ENCODE measurements at places on chromosomes 3 and 15. TPM values are rescaled to one million over a fixed set of nuclear protein-coding genes. Genes with fewer than 3 reads are reported as not detected.

The EFL1 gene
- polyA plus RNA-seq = 6.6 TPM

The RETNLB gene
- not detected for polyA plus RNA-seq

The GOLGA8J gene
- not detected for polyA plus RNA-seq

The ZNF609 gene
- 18.2 TPM for polyA plus RNA-seq

The PIERCE2 gene
- 1.4 TPM for polyA plus RNA-seq

The ZNF662 gene
- 0.84 TPM for polyA plus RNA-seq

The TMC3 gene
- not detected for polyA plus RNA-seq

The EXD1 gene
- polyA plus RNA-seq = not detected

The C3orf85 gene
- polyA plus RNA-seq = not detected

DNA sequence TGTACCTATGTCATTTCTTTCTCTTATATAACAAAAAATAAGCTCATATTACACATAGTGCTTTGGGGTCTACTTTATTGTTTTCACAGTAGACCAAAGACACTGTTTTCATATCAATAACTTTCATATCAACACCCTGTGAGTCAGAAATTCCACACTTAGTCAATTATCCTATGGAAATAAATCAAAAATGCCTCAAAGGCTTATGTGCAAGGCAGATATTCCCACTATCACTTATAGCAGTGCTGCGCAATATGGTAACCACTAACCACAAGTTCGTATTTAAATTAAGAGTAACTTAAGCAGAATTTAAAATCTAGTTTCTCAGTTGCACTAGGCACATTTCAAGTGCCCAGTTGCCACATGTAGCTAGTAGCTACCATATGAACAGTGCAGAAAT, 15.9 kb downstream of the SCG3 start:
- H3K36me3 ChIP-seq = no peaks in the 10 kb centered on the region
- H3K27me3 ChIP-seq = peaks cover 11% of the 10 kb centered on the region
- H3K4me1 ChIP-seq = no peaks in the 10 kb centered on the region
- H3K4me3 ChIP-seq = no peak overlapping the region
- no peak for DNase-seq

DNA sequence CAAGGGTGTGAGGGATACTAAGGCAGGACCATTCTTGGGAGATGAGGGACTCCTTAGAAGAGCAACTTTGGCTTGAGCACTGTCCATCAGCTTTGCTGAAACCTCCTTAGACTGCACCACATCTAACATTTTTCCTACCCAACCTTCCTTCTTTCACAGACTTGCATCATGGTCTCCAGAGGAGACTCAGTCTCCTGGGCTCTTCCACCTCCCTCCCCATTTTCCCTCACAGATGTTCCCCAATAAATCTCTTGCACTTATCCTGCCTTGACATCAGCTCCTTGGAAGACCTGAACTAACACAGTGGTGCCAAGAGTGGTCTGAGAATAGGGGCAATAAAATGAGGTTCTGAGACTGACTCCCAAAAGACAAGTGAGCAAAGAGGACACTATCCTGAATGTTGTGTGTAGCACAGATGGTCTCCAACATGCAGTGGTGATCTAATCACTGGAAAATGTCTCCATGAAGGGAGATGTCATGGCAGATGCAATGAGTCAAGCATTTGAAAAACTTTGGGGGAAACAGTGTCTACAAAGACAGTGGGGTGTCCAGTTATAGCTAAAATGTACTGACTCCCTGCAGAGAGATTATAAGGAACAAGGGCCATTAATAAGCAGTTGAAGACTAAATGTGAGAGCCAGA, 26.0 kb upstream of the BOC start:
- H3K27ac ChIP-seq = no peak overlapping the region
- H3K27me3 ChIP-seq = no peaks in the 10 kb centered on the region
- H3K36me3 ChIP-seq = no peaks in the 10 kb centered on the region
- H3K4me3 ChIP-seq = no peak overlapping the region
- H3K4me1 ChIP-seq = no peaks in the 10 kb centered on the region

DNA sequence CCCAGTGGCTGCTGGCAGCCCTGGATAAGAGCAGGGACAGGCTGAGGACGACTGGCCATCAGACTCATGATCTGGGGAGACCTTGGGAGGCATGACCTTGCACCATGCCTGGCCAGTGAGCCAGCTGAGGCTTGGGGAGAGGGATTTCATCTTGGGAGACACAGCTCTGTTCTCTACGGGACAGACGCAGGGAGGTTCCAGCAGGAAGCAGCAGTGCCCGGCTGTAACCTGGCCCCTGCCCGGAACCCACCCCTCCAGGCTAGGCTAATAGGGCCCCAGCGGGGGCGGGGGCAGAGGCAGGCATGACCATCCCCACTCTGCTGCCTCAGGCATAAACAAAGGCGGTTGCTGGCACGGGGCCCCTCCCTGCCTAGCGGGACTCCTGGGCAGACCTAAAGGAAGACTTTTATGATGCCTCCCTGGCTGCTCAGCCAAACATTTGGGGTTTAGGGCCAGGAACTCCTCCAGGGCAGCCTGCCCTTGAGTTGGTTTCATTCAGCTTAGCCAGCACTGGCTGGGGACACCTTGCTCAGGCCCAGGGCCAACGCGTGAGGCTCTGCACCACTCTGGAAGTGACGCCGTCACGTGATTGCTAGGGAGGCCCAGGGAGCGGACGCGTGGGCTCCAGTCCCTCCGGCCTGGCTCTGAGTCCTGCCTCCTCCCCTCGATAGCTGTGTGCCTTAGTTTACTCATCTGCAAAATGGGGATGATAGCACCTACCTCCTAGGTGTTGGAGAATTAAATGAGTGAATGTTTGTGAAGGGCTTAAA, 27.6 kb downstream of the HDAC11 start:
- no peak overlapping the region for H3K27ac ChIP-seq
- H3K4me1 ChIP-seq = no peaks in the 10 kb centered on the region
- DNase-seq = no peak
- H3K36me3 ChIP-seq = no peaks in the 10 kb centered on the region

GRCh38 chr3:141938011-141938500, 61.6 kb downstream of the ATP1B3 start:
- H3K36me3 ChIP-seq = no peaks in the 10 kb centered on the region
- H3K27me3 ChIP-seq = peaks cover 20% of the 10 kb centered on the region
- peaks cover 22% of the 10 kb centered on the region for H3K4me1 ChIP-seq
- DNase-seq = no peak

DNA sequence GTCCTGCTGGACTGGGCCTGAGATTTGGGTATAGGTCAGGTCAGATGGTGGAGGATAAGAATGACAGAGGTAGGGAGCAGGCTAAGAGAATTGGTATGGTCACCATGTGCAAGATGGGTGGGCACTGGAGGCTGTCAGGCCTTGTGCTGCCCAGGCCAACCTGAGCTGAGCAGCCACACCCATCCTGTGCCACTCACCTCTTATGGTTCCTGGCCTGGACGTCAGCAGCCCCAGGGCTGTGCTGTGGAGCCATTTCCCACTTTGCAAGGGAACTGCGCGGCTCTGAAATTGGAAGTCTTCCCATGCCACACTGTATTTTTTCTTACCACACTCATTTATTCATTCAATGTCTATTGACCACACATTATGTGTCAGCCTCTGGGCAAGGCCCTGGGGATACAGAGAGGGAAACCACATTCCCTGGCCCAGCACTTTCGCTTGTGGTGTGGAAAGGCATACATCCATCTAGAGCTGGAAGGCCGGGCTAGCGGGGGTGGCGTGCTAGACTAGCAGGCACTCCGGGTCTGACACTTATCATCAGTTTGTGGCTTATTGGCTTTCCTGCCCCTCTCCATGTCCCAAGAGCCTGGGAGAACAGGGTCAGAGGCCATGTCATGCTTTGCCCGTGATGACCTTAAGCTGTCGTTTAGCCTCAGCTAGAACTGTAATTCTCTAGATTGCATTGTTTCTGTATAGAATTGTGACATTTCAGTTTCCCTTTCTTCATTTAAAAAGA, 51.1 kb upstream of the POLG start:
- H3K27ac ChIP-seq = no peak overlapping the region
- no peaks in the 10 kb centered on the region for H3K36me3 ChIP-seq
- no peaks in the 10 kb centered on the region for H3K4me1 ChIP-seq
- H3K27me3 ChIP-seq = peaks cover 52% of the 10 kb centered on the region

DNA sequence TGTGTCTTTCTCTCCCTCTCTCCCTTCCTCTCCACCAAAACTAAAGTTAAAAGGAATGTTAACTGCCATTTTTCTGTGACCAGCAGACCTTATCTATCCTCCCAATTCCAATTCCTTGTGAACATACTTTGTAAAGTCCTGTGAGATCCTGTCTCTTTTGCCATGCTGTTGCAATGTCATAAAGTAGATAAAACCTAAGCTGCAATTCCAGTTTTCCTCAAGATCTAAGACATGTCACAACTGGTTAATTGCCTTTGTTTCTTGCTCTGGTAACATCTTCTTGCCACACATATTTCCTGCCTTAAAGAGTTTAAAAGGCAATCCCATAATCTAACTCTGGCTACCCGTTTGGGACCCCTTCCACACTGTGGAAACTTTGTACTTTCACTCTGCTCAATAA, 188.7 kb downstream of the PYDC2 start:
- H3K4me3 ChIP-seq = no peak overlapping the region
- H3K27me3 ChIP-seq = no peaks in the 10 kb centered on the region
- no peak overlapping the region for H3K27ac ChIP-seq
- no peak for DNase-seq
- H3K4me1 ChIP-seq = no peaks in the 10 kb centered on the region
- H3K36me3 ChIP-seq = no peaks in the 10 kb centered on the region

- peak; percentile 82 for DNase-seq
- no peak overlapping the region for H3K4me3 ChIP-seq
- H3K4me1 ChIP-seq = peaks cover 51% of the 10 kb centered on the region
- H3K27ac ChIP-seq = peak overlapping the region; percentile 84
Observed at GRCh38 chr3:125052624-125053303, 3.0 kb downstream of the HEG1 start.

DNA sequence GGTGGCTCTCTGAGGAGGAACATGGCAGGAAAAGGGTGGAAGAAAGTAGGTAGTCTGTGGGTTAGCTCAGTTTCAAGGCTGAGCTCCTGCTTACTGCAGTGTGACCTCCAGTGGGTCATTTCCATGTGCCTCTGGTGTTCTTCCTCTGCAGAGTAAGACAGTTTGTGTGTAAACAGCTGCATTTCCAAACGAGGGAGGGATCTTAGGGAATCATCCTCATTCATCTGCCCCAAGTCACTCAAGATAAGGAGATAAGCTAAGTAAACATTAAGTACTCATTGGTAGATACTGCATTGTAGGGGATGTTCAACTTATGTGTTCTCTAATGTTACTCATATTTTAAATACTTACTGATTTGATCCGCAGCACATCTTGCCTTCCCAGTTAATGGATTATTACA, 83.6 kb downstream of the CLSTN2 start:
- no peaks in the 10 kb centered on the region for H3K36me3 ChIP-seq
- H3K27me3 ChIP-seq = no peaks in the 10 kb centered on the region
- no peak overlapping the region for H3K27ac ChIP-seq
- no peaks in the 10 kb centered on the region for H3K4me1 ChIP-seq
- H3K4me3 ChIP-seq = no peak overlapping the region

GRCh38 chr15:97661796-97662195, 298.7 kb upstream of the ARRDC4 start:
- H3K27ac ChIP-seq = no peak overlapping the region
- no peaks in the 10 kb centered on the region for H3K36me3 ChIP-seq
- H3K4me1 ChIP-seq = no peaks in the 10 kb centered on the region
- H3K4me3 ChIP-seq = no peak overlapping the region

- DNase-seq = peak; percentile 25
- no peaks in the 10 kb centered on the region for H3K27me3 ChIP-seq
- no peaks in the 10 kb centered on the region for H3K36me3 ChIP-seq
- H3K4me3 ChIP-seq = no peak overlapping the region
- peaks cover 31% of the 10 kb centered on the region for H3K4me1 ChIP-seq
Observed at GRCh38 chr3:69368129-69368741, 17.7 kb downstream of the FRMD4B start.

- no peaks in the 10 kb centered on the region for H3K4me1 ChIP-seq
- no peaks in the 10 kb centered on the region for H3K36me3 ChIP-seq
- H3K4me3 ChIP-seq = no peak overlapping the region
- no peaks in the 10 kb centered on the region for H3K27me3 ChIP-seq
Observed at GRCh38 chr3:97815149-97815917, 6.5 kb upstream of the CRYBG3 start.

DNA sequence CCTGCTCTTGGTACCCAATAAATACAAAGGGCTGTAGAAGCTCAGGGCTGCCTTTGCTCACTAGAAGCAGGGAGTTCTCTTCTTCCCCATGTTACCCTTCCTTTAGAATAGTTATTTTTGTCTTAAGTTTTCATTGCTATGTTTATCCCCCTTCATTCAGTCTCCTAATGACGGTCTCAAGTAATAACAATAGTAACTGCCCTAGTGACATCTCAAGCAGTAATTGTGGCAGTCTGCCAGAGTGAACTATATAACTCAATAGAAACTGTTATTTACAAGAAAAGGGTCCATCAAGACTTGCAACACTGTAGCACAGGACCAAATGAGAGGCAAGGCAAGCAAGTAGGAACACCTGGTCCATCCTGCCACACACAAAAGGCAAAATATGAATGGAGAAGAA, 32.5 kb upstream of the SIN3A start:
- H3K4me3 ChIP-seq = no peak overlapping the region
- no peaks in the 10 kb centered on the region for H3K36me3 ChIP-seq
- peak; percentile 83 for DNase-seq
- peak overlapping the region; percentile 22 for H3K27ac ChIP-seq

DNA sequence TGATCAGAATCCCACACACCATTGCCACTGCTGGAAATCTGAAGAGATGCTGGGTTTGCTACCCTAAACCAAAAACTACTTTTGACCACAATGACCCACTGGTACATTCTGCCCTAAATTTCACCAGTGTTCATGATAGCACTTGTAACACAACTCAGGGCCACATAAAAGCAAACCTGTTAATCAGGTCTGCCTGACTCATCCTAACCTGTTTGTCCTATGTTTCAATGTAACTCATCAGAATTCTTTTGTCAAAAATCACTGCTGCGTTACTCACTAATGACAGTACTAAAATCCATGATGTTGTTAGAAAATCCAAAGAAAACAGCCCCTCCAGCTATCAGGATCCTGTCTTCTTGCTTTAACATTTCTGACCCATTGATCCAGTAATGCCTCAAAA, 55.6 kb upstream of the XCR1 start:
- peaks cover 5% of the 10 kb centered on the region for H3K27me3 ChIP-seq
- H3K36me3 ChIP-seq = no peaks in the 10 kb centered on the region
- no peak overlapping the region for H3K27ac ChIP-seq
- H3K4me3 ChIP-seq = no peak overlapping the region
- no peaks in the 10 kb centered on the region for H3K4me1 ChIP-seq

DNA sequence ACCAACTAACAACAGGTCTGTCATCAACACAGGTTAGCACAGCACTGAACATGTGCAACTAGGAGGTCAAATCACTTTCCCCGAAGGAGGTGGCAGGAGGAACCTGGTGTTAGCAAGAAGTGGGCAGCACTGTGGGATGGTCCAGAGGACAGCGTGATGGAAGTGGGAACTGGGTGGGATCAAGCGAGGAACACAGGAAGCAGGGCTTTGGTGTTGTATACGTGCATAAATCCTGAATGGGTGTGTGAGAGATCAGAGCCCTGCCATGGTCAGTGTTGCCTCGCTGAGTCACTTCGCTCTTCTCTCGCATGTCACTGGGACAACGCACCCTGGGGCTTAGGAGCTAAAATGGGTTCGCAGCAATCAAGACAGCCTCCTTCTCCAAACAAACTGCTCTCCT, 62.1 kb downstream of the MOBP start:
- H3K27me3 ChIP-seq = no peaks in the 10 kb centered on the region
- no peak for DNase-seq
- no peaks in the 10 kb centered on the region for H3K36me3 ChIP-seq
- H3K27ac ChIP-seq = no peak overlapping the region
- H3K4me3 ChIP-seq = no peak overlapping the region

All from endothelial cell of umbilical vein (primary cell).